Spinal cord (tissue), 10 donors: ENCODE measurements at places on chromosomes 2 and 18.

- DNase-seq = no peak
Observed at GRCh38 chr2:180523621-180524340, 456.6 kb upstream of the UBE2E3 start.

- DNase-seq = no peak
Observed at GRCh38 chr2:9596621-9597311, 34.0 kb downstream of the YWHAQ start.

DNA sequence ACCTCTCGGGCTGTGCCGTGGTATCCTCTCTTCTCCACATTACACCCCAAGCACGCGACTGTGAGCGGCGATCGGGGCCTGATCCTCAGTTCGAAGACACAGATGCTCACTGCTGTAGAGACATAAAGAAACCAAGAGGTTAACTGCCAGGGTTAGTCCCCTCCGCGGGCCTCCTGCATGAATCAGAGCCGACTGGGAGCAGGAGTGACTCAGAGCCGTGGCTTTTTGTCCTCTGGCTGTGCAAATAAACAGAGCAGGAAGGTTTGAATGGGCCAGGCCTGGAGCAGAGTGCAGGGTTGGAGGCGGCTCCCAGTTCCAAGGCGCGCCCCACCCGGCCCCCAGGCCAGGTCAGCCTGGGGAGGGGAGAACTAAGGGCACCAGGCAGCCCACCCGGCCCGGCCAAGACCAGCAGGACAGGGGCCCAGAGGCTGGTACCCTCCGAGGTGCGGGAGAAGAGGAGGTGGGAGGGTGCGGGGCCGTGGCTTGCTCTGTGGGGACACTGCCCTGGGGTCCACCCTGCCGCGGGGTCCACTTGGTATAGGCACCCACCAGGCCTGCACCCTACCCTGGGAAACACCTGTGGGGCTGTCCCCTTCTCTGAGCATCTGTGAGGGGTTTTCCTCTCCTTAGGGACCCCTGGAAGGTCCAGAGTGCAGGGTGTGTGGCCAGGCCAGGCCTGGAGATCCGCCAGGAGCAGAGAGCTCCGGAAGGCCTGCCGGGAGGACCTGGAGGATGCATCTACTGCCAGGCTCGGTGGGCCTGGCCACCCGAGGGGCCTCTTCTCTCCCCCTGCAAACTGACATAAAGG, 16.5 kb downstream of the TWIST2 start:
- no peak for DNase-seq

DNA sequence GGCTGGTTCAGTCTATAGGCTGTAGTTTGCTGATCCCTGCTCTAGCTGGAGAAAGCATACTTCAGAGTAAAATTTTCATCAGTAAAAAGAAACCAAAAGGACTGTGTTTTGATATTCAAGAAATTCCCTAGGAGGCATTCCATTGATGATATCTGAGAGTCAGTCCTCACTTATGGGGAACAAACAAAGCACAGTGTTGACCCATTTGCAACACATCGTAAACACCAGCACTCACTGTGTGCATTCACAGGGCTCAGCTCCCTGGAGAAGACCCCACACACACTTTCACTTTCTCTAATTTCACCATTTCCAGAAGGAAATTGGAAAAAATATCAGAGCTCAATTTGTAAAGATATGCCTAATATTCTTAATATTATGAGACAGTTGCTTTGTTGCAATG, 147.1 kb downstream of the PIEZO2 start:
- no peak for DNase-seq

GRCh38 chr2:20606198-20606597, 44.7 kb downstream of the HS1BP3 start:
- DNase-seq = no peak

- no peak for DNase-seq
Observed at GRCh38 chr18:44356566-44357157, 324.0 kb upstream of the SETBP1 start.

- no peak for DNase-seq
Observed at GRCh38 chr2:138026111-138027020, 62.1 kb downstream of the HNMT start.

DNA sequence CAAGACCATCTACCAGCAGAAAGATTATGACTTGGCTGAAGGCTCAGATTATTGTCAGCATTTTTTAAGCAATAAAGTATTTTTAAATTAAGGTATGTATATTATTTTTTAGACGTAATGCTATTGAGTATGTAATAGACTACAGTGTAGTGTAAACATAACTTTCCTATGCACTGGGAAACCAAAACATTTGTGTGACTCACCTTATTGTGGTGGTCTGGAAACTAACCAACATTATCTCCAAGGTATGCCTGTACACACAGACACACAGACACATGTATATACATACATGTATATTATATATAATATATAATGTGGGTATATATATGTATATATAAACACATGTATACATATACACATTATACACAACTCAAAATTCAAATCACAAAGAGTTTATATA, 9.1 kb upstream of the TMEFF2 start:
- no peak for DNase-seq

- DNase-seq = no peak
Observed at GRCh38 chr18:66048406-66048805, 297.6 kb downstream of the CDH7 start.

- DNase-seq = no peak
Observed at GRCh38 chr2:86185517-86186212, 9.6 kb downstream of the IMMT start.

DNA sequence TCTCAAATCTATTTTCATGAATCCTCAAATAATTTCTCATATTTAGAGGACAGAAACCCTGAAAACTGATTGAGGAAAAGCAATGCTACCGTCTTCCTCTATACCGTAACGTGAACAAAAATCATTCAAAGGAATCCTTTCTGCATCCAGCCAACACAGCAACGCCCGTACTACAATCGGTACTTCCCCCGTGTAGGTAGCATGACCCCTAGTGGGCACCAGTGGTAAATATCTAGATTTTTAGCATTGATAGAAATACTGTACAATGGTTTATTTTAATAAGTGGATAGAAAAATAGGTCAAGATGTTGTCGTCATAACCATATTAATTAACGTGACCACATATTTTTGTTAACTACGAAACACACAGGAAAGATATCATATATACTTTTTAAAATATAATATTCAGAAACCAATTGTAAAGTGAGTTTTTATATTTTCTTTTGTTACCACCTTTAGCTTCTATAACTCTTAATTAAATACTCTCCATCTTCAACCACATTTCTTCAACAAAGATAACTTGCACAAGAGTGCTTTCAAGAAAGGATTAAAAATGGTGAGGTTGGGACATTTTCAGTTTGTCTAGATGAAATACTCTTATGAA, 194.1 kb downstream of the SS18 start:
- DNase-seq = peak; percentile 8

GRCh38 chr2:203261326-203262159, 22.7 kb downstream of the CYP20A1 start:
- no peak for DNase-seq

- DNase-seq = no peak
Observed at GRCh38 chr2:16090650-16091575, 150.6 kb downstream of the MYCN start.

GRCh38 chr2:233384015-233384414, 29.7 kb downstream of the DGKD start:
- no peak for DNase-seq

GRCh38 chr2:71129902-71130151, 202 bp downstream of the MCEE start:
- DNase-seq = no peak

- no peak for DNase-seq
Observed at GRCh38 chr2:170163411-170164065, 14.4 kb upstream of the MYO3B start.

DNA sequence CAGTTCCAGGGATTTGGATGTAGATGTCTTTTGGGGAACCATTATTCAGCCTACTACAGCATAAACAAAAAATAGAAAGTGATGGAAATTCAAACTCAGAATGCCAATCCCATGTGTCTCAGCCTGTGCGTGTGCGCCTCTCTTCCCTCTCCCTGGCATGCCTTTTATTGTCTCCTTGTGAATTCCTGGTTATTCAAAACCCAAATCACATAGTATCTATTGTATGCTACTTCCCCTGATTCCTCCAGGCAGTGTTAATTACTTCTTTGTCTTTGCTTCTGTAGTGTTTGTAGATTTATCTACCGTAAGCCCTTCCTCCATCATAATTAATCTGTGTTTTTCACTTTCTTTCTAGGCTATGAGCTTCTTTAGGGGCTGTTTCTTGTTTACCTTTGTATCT, 38.9 kb downstream of the RHBDD1 start:
- no peak for DNase-seq

GRCh38 chr2:233380995-233381637, 26.8 kb downstream of the DGKD start:
- no peak for DNase-seq

- DNase-seq = no peak
Observed at GRCh38 chr2:156841321-156841720, 405.1 kb downstream of the GPD2 start.

GRCh38 chr18:39685303-39685902, 2119.8 kb upstream of the CELF4 start:
- no peak for DNase-seq

DNA sequence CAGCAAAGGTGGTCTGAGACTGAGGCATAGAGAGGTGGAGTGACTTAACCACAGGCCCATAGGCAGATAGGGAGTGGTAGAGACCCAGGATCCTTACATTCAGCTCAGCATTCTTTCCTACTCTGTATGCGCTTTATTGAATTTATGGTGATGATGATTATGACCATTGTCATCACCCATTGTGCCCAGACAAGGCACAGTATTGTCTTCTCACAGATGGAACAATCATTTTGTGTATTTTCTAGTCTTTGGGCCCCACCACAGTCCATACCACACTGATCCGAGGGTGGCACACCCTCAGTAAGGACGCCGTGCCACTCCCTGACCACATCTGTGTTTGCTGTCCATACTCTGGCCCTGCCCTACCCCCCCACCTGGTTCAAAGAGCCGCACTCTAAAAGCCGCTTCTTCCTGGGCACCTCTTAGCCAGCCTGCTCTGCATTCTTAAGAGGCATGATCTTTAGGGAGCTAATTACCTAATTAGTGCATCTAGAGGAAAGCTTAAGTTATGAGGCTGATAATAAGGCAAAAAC, 179.6 kb upstream of the SMAD2 start:
- no peak for DNase-seq

- DNase-seq = no peak
Observed at GRCh38 chr18:48922801-48923730, 27.7 kb downstream of the SMAD7 start.

GRCh38 chr18:62744076-62744968, 29.0 kb downstream of the PHLPP1 start:
- DNase-seq = no peak

DNA sequence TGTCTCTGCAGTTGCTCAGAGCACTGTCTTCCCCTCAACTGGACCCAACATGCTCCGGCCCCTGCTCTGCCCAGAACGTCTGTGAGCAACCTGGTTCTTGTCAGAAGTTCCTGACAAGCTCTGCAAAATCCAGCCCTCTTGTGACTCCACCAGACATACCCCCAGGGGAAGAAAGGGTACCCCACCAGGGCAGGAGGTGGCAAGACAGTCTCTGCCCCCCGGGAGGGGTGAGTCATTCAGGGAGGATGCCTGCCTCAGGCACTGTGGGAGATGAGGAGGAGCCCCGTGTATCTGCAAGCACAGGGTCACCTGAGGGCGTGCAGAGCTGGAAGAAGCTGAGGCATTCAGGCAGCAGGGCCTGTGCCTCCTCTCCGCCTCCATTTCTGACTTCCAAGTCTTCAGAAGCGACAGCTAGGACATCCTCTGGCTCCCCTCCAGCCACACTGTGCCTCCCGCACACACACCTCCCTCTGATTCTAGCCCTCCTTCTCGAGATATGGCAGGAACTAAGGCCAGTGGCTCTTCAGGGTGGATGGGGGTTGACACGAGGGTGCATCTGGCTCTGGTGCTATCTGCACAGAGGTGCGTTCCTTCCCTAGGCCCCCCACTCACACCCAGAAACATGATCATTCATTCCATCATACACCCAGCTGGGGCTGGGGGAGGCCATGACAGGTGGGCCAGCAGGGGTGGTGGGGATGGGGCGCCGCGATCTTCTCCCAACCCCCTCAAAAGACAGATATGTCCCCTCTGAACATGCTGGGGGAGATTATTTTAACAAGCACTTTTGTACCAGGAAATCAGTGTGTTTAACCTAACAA, 222.2 kb downstream of the CYP26B1 start:
- DNase-seq = no peak

- no peak for DNase-seq
Observed at GRCh38 chr2:152505495-152505906, 170.5 kb downstream of the FMNL2 start.

GRCh38 chr2:142291969-142292368, 161.2 kb upstream of the LRP1B start:
- DNase-seq = no peak

GRCh38 chr2:198374375-198375082, 570.1 kb downstream of the PLCL1 start:
- peak; percentile 92 for DNase-seq

DNA sequence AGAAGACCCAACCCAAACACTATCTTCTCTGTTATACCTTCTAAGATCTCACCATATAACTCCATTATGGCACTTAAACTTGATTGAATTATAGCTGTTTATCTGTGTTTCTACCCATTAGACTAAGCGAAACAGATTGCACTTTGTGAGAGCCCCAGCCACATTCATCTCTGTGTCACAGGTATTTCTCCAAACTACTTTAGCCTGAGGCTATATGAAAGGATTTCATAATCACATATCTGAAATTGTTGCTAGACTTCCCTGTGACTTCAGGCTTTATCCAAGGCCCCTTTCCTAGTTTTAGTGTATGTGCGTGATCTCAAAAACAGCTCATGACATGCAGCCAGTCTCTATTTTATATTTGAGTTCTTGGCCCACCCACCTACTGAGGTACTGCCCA, 745.0 kb upstream of the ACVR2A start:
- no peak for DNase-seq

DNA sequence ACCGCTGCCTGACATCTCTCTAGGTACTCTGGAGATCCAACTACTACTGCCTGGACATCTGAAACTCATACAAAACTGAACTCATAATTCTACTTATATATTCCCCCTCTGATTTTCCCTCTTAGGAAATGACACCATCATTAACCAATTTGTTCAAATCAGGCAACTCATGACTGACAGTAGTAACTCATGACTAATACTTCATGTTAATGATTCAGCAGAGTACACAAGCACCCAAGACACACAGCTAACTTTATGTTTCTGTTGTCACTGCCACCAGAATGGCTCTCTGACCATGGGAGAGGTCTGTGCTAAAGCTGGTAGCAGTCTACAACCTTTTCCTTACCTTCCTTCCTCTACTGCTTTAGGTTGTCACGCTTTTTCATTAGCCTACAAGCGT, 91.1 kb downstream of the ITSN2 start:
- no peak for DNase-seq

DNA sequence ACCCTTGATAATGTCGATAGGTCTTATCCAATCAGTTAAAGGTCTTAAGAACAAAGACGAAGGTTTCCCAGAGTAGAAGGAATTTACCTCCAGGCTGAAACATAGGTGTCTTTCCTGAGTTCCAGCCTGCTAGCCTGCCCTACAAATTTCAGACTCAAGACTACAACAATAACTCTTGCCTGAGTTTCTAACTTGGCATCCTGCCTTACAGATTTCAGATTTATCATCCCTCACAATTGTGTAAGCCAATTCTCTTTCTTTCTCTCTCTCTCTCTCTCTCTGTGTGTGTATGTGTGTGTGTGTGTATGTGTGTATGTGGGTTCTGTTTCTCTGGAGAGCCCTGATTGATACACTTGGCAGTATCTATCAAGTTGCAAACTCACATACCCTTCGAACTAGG, 37.2 kb upstream of the B4GALT6 start:
- no peak for DNase-seq

- DNase-seq = no peak
Observed at GRCh38 chr18:63195326-63196159, 124.0 kb downstream of the BCL2 start.
